ENCODE measurements at places on chromosomes 11 and 22.

GRCh38 chr11:44600839-44601383 lies 35.4 kb downstream of the CD82 start:
- no peak for DNase-seq

GRCh38 chr22:35023692-35024363 lies 42.1 kb upstream of the ISX start:
- no peak for DNase-seq

GRCh38 chr11:94851864-94852636 lies 83.9 kb downstream of the AMOTL1 start:
- DNase-seq, result peak; percentile 86

DNA sequence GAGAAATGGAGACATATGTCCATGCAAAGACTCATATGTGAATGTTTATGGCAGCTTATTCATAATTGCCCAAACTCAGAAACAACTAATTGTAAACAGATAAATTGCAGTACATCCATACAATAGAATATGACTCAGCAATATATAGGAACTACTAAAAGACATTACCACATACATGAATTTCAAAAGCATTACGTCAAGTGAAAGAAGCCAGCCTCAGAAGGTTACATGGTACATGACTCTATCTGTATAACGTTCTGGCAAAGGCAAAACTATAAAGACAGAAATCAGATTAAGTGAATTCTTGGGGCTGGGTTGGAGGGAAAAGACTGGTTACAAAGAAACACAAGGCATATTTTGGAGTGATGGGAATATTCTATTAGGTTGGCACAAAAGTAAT lies 7.2 kb downstream of the KCTD21 start:
- no peak for DNase-seq

GRCh38 chr22:43471606-43472135 lies 59.9 kb downstream of the MPPED1 start:
- DNase-seq, result no peak

DNA sequence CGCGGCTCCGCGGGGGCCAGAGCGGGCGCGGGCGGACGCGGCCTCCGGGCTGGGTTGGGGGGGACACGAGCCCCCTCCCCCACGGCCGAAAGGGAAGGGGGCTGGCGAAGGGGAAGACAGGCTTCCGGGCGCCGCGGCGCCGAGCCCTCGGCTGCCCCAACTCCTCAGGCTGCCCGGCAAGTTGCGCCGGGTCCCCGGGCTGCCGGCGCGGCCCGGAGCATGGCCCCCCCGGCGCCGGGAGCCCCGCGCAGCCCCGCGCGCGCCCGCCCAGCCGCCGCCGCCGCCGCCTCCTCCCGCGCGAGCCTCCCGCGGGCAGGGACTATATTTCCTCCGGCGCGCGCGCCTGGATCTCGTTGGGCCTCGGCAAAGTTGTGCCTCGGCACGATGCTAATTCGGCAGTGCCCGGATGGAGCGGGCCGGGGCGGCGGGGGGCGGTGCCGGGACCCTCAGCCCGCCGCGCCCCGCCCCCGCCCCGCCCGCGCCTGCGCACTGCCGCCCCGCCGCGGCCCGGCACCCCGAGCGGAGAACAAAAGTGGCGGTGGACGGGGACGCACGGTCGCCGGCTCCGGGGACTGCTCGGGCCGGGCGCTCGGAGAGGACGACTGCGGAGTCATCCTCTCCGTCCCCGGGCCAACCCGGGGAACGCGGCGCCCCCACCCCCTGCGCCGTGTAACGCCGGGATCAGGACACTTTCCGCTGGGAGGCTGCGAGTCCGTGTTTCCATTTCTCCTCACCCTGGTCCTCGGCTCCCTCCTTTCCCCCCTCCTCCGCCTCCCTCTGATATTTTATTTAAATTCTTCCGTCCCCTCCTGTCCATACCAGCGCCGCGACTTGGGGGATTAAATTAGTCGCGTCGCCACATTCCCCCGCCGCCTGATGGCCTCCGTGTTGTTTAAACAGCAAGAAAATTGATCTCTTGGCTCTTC lies at the start of gene PHF21B:
TSS of gene PHF21B (minus strand) at position 400 of the 926 bp plus-strand sequence. CDS start 456 bp downstream, outside the sequence.
- DNase-seq, result no peak

DNA sequence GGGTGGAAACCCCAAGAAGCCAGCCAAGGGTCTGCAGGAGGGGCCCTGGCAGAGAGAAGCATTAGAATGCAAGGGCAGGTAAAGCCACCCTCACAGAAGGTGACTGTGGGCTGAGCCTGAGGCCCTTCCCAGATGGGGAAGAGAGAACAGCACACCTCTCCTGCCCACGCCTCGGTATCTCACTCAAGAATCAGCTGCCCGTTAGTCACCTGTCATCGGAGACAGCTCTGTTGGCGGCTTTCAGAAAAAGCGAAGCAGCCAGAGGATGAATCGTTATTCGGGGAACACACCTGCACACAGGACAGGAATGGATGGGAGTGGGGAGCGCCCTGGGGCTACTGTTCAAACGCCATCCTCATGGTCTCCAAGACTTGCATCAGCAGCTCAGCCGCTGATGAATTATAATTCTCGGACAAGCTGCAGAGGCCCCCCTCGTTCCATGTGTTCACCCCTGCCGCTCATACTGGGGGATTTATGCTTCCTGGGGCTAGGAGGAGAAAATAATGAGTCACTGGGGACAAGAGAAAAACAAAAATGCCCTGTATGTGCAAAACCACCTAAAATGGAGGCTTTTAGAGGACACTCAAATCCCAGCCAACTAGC lies 21.6 kb upstream of the TMA7B start:
- no peak for DNase-seq

GRCh38 chr11:720642-721246 lies 14.7 kb downstream of the EPS8L2 start:
- no peak for DNase-seq

- peak; percentile 28 for DNase-seq
Measured at GRCh38 chr22:50733521-50734342, 4.3 kb upstream of the ACR start.

DNA sequence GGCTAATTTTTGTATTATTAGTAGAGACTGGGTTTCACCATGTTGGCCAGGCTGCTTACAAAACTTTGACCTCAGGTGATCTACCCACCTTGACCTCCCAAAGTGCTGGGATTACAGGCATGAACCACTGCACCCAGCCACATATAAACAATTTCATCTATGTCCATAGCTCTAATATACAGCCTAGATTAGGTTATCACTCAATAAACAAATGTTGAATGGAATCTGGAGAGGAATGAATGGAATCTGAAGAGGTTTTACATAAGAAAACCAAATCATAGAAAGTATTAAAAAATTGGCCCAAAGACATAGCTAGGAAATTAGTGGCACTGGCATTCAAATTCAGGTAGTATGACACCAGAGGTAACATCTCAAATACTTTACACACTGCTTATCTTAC lies 1401.4 kb upstream of the TENM4 start:
- DNase-seq, result no peak

- DNase-seq, result no peak
Measured at GRCh38 chr22:21569459-21570170, 2.1 kb downstream of the UBE2L3 start.

DNA sequence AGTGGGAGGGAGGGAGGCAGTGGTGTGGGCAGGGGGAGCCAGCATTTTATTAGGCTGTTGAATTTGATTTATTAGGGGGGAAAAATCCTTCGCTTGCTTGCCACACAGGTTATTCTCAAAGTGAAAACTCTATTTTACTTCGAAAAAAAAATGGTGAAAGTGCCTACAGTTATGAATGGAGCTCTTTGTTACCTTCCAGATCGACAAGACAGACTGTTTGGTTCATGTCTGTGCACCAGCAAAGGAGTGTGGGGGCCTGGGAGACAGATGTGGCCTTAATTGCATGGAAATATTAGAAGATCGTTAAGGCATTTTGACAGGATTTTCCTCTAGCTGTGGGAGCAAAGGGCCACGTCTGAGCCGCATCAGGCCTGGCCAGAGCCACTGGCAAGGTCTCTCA lies 45.7 kb downstream of the FLI1 start:
- no peak for DNase-seq

DNA sequence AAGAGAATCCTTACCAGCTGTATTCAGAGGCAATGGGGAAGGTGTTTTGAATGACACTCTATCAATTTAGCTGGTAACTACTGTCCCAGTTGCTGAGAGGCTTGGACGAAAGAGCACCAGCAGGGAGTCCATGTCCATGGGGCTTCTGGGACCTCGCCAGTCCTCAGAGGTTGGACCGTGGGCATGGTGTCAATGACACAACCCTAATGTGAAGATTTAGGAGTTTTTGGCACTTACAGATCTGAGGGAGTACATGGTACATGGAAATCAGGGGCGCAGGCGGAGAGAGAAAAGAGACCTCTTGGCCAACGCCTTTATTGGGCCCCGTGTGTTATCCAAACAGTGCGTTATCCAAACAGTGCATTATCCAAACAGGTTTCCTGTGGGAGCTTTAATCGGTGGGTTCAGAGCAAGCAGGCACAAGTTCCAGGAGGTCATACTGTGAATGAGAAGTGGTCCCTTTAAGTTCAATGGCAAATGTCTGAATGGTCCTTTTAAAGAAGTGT lies 169.1 kb upstream of the B3GAT1 start:
- DNase-seq, result no peak

DNA sequence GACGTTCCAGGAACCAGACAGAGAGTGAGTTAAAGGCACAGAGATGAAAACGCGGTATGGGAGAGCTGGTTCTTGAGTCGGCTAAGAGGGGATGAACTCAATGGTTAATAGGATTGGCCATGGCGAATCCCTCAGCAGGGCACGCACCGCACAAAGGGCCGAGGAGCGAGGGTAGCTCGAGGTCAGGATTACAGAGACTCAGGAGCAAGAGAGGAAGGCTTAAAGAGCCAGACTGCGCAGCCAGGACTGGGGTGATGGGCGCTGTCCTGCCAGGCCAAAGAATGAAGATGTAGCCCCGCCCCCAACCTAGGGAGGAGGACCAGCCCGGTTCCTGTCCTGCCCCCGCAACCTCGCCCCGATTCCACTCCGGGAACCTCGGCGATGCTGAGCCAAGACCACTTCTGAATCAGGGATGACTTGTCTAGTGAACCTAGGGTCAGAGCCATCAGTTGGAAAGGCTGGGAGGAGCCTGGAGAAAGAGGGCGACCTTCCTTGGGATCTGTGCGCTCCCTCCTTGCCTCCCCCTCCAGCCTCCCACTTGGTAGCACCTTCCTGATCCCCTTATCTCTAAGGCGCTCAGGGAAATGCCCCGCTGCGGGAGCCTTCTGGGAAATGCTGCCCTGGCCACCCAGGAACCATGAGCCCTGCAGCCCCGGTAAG lies at the start of gene PLEKHB1:
TSS of gene PLEKHB1 (plus strand) at position 610 of the 660 bp plus-strand sequence. CDS start at position 638, 28 bp downstream.
- DNase-seq, result no peak

DNA sequence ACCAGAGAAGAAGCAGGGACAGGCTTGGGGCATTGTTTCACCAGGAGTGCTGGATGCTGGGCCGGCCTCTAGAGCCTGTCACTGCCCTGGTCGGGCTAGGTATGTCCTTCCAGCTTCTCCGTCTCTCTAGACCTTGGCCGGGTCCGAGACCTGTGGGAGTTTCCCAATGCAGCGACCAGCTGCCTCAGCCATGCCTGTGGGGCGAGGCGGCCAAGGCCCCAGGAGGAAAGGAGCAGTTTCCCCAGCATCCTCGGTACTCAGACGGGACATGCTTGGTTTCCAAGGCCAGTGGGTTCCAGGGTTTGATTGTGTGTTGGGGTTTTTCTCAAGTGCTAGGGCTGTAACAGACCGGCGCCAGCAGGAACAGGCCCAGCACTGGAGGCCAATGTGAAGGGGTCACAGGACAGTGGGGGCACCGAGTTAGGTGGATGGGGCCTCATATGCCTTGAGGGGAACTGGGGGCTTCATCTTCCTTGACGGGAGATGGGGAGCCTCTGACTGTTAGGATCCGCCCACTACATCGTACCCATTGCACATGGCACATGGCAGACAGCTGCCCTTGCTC lies 339.0 kb downstream of the TBC1D22A start:
- no peak for DNase-seq

DNA sequence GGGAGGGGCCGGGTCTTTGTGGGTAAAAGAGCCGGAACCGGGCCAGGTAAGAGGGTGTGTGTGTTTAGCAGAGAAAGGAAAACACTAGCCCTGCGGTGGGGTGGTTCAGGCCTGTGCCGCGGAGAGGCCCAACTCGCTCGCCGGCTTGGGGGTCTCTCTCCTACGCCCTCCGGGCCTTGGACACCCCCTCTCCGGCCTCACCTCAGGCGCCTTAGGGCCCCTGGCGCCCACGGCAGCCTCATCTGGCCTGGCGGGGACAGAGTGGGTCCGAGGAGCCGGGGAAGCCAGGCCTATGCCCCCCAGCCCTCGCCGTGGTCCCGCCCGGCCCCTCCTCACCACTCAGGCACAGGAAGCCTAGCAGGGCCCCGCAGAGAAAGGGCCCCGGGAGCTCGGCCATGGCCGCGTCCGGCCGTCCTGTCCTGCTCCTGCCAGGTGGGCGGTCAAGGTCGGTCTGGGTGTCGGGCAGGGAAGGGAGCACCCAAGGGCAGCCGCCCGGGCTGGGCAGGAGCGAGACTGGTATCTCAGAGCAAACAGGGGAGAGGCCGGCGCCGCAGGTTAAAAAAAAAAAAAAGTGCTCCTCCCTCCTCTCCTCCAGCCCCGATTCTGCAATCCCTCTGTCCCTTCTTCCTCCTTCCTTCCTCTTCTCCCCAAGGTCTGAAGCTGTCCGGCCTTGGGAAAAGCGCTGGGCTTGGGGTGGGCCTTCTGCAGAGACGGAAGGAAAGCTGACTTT lies at the start of gene VSIG2:
TSS of gene VSIG2 (minus strand) at position 515 of the 730 bp plus-strand sequence. CDS start at position 397, 118 bp downstream.
- no peak for DNase-seq

- DNase-seq, result no peak
Measured at GRCh38 chr11:1390569-1391164, 933 bp downstream of the BRSK2 start.

DNA sequence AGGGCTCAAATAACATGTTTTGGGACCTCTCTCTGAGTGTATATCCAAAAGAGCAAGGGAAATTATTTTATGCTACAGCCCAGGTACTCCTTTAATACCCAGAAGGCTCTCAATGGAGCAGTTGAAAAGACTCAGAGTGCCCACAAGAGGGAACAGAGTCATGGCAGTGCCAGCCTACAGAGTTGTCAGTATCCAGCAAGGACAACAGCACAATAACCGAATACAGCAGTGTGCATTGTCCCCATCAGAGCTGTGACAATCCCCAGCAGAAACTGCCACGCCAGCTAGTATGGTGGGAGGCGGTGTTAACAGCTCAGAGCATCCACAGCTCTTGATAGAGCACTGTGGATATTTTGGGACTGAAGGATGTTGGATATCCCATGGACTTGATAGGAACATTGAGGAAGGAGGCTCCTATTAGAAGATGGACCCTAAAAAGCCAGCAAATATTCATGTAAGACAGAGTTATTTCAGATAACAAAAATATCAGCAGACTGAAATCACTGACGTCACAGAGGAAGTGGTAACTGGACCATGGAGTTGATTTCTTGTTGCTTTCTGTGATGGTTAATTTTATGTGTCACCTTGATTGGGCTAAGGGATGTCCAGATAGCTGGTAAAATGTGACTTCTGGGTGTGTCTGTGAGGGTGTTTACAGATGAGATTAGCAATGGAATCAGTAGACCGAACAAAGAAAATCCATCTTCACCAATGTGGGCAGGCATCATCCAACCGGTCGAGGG lies 17.7 kb upstream of the PAFAH1B2 start:
- DNase-seq, result no peak

- no peak for DNase-seq
Measured at GRCh38 chr11:32562839-32563599, 20.6 kb upstream of the EIF3M start.

Measured in RWPE2 (cell line).